CD8-positive, alpha-beta memory T cell (primary cell): ENCODE measurements at places on chromosomes 3 and 15.

- no peak for DNase-seq
- no peaks in the 10 kb centered on the region for H3K4me1 ChIP-seq
- H3K27me3 ChIP-seq, result no peaks in the 10 kb centered on the region
- H3K4me3 ChIP-seq, result no peak overlapping the region
Observed at GRCh38 chr3:30539772-30540171, 66.6 kb upstream of the TGFBR2 start.

GRCh38 chr3:197561926-197562325 is 6.2 kb upstream of the BDH1 start:
- H3K4me3 ChIP-seq, result no peak overlapping the region
- DNase-seq, result no peak
- peaks cover 6% of the 10 kb centered on the region for H3K27me3 ChIP-seq
- H3K4me1 ChIP-seq, result no peaks in the 10 kb centered on the region

GRCh38 chr3:182490596-182491491 is 302.5 kb upstream of the ATP11B start:
- no peaks in the 10 kb centered on the region for H3K27me3 ChIP-seq
- no peaks in the 10 kb centered on the region for H3K36me3 ChIP-seq
- H3K4me3 ChIP-seq, result no peak overlapping the region
- H3K27ac ChIP-seq, result no peak overlapping the region
- no peaks in the 10 kb centered on the region for H3K4me1 ChIP-seq
- DNase-seq, result no peak

- H3K27me3 ChIP-seq, result no peaks in the 10 kb centered on the region
- no peak overlapping the region for H3K4me3 ChIP-seq
- H3K27ac ChIP-seq, result no peak overlapping the region
Observed at GRCh38 chr3:115292131-115292530, 145.0 kb upstream of the ZBTB20 start.

DNA sequence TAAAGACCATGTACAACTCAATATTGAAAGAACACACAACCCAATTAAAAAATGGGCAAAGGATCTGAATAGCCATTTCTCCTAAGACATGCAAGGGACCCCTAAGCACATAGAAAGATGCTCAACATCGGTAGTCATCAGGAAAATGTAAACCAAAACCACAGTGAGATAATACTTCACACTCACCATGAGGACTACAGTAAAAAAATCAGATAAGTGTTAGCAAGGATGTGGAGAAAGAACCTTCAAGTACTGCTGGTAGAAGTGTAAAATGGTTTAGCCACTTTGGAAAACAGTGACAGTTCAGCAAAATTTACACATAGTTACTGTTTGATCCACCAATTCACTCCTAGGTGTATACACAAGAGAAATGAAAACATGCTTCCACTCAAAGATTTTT is 30.1 kb upstream of the XIRP1 start:
- DNase-seq, result peak; percentile 29
- peaks cover 12% of the 10 kb centered on the region for H3K4me1 ChIP-seq
- no peak overlapping the region for H3K4me3 ChIP-seq
- no peaks in the 10 kb centered on the region for H3K36me3 ChIP-seq
- no peaks in the 10 kb centered on the region for H3K27me3 ChIP-seq
